ENCODE measurements at places on chromosomes 1 and 21.
A peak's percentile ranks its signal among the peaks of the same experiment; 100 is the strongest.

GRCh38 chr1:84192681-84193080 is 48.6 kb downstream of the PRKACB start:
- H3K36me3 ChIP-seq = peaks cover 30% of the 10 kb centered on the region
- H3K27ac ChIP-seq = no peak overlapping the region
- H3K4me1 ChIP-seq = no peaks in the 10 kb centered on the region

DNA sequence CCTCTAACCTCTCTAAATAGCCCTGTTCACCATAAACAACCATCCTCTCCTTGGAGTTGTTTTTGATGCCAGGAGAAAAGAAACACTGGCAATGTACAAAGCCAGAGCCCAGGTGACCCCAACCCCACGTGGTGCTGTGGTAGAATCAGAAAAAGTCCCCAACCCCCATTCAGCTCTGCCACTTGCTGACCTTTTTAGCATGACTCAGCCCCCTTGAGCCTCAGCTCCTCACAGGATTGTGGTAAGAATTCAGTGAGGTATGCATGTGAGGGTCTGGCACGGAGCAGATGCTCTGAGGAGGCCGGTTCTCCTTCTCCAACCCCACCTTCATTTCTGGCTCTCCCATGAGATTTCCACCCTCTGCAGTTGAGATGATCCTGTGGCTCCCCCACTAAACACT is 11.1 kb upstream of the CHI3L1 start:
- no peak overlapping the region for H3K4me3 ChIP-seq
- no peaks in the 10 kb centered on the region for H3K36me3 ChIP-seq
- H3K27ac ChIP-seq = no peak overlapping the region
- no peak for DNase-seq

DNA sequence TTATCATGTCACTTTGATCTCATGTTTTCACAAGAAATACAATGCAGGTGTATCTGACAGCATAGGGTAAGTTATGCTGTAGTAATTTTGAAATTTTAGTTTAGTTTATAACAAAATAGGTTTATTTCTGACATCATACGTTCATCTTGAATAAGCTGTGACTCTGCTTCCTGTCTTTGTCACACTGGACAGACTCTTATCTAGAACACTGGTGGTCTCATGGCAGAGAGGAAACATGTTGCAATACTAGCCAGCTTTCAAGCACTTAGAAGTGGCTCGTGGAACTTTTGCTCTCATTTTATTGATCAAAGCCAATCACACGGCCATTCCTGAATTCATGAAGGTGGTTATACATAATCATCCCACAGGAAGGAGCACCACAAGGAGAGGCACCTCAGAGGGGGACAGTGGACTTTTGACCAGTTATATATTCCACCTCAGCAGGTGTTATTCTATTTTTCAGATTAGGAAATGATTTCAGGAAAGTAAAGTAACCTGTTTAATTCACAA is 46.5 kb downstream of the CYP2J2 start:
- H3K36me3 ChIP-seq = no peaks in the 10 kb centered on the region
- no peak overlapping the region for H3K27ac ChIP-seq
- no peaks in the 10 kb centered on the region for H3K27me3 ChIP-seq
- DNase-seq = no peak

GRCh38 chr1:16352842-16353535 is 709 bp upstream of the FBXO42 start:
- no peaks in the 10 kb centered on the region for H3K36me3 ChIP-seq
- peak overlapping the region; percentile 90 for H3K27ac ChIP-seq
- peak overlapping the region; percentile 98 for H3K4me3 ChIP-seq
- H3K4me1 ChIP-seq = peaks cover 43% of the 10 kb centered on the region

- no peaks in the 10 kb centered on the region for H3K36me3 ChIP-seq
- H3K27ac ChIP-seq = no peak overlapping the region
- H3K4me3 ChIP-seq = no peak overlapping the region
- no peaks in the 10 kb centered on the region for H3K4me1 ChIP-seq
- no peaks in the 10 kb centered on the region for H3K27me3 ChIP-seq
Observed at GRCh38 chr1:178961331-178961730, 64.4 kb upstream of the FAM20B start.

GRCh38 chr1:181140398-181140797 is 51.9 kb downstream of the IER5 start:
- no peak overlapping the region for H3K4me3 ChIP-seq
- peak overlapping the region; percentile 75 for H3K27ac ChIP-seq
- H3K36me3 ChIP-seq = no peaks in the 10 kb centered on the region
- H3K27me3 ChIP-seq = no peaks in the 10 kb centered on the region

DNA sequence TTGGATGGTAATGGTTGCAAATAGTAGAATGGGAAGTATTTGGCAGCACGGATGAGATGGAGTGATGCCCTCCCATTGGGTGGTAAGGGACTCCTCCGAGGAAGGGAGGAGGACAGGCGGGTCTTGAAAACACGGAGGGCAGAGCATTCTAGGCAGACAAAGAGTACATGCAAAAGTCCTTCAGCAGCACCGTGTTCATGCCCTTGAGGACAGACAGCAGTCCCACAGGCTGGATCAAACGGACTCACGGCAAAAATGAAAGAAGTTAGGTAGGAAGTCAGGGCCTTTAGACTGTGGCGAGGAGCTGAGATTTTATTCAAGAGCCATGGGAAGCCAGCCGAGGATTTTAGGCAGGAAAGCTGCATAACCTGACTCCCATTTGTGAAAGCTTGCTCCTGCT is 253.9 kb downstream of the RHOU start:
- H3K27me3 ChIP-seq = no peaks in the 10 kb centered on the region
- no peak overlapping the region for H3K27ac ChIP-seq
- H3K4me1 ChIP-seq = peaks cover 50% of the 10 kb centered on the region
- no peak for DNase-seq

- no peaks in the 10 kb centered on the region for H3K27me3 ChIP-seq
- no peaks in the 10 kb centered on the region for H3K36me3 ChIP-seq
- H3K4me3 ChIP-seq = no peak overlapping the region
- no peaks in the 10 kb centered on the region for H3K4me1 ChIP-seq
Observed at GRCh38 chr1:25019337-25020172, 89.5 kb upstream of the RUNX3 start.

DNA sequence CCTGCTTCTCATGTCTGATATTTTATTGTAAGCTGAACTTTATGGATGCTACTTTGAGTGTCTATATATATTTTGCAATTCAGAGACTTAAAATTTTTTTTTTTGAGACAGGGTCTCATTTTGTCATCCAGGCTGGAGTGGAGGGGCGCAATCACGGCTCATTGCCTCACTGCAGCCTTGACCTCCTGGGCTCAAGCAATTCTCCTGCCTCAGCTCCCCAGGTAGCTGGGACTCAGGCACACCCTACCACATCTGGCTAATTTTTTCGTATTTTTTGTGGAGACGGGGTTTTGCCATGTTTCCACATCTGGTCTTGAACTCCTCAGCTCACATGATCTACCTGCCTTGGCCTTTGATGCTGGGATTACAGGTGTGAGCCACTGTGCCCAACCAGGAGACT is 8.4 kb downstream of the ZYG11A start:
- DNase-seq = no peak
- H3K27ac ChIP-seq = no peak overlapping the region
- no peaks in the 10 kb centered on the region for H3K4me1 ChIP-seq
- H3K36me3 ChIP-seq = no peaks in the 10 kb centered on the region
- H3K4me3 ChIP-seq = no peak overlapping the region

GRCh38 chr1:154419620-154420571 is 14.8 kb downstream of the IL6R start:
- peak overlapping the region; percentile 7 for H3K4me3 ChIP-seq
- H3K27me3 ChIP-seq = no peaks in the 10 kb centered on the region
- H3K27ac ChIP-seq = peak overlapping the region; percentile 91
- no peaks in the 10 kb centered on the region for H3K36me3 ChIP-seq
- H3K4me1 ChIP-seq = peaks cover 47% of the 10 kb centered on the region

DNA sequence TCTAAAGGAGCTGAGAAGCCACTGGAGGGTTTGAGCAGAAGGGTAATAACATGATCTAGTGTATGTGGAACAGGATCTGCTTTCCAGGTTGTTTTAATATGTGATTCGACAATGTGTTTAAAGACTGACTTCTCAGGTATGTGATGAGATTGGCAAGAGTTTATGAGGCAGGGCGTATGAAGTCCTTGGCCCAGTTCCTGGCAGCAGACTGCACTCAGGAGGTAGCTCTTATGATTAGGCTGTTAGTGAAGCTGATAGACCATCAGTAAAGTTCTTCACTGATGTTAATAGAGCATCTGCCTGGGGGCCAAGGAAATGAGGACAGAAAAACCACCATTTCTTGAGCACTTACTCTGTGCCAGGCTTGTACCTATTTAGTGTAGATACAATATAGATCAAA is 41.9 kb upstream of the SERBP1 start:
- DNase-seq = no peak
- no peaks in the 10 kb centered on the region for H3K36me3 ChIP-seq
- H3K27ac ChIP-seq = no peak overlapping the region

DNA sequence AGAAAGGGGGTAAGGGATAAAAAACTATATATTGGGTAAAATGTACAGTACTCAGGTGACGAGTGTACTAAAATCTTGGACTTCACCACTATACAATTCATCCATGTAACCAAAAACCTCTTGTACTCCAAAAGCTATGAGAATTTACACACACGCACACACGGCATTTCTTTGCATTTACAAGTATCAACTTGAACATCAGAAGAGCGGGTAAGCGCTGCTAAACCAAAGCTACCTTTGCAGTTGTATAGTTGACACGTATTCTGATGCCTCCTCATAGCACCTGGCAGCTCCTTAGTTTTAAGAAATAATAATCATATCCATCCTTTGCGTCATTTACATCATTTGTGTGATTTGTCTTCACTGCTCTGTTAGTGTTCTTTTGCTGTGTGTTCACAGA is 17.6 kb downstream of the CDC42BPA start:
- peaks cover 15% of the 10 kb centered on the region for H3K4me1 ChIP-seq
- no peaks in the 10 kb centered on the region for H3K36me3 ChIP-seq
- H3K4me3 ChIP-seq = no peak overlapping the region
- no peak overlapping the region for H3K27ac ChIP-seq
- no peaks in the 10 kb centered on the region for H3K27me3 ChIP-seq
- DNase-seq = no peak

DNA sequence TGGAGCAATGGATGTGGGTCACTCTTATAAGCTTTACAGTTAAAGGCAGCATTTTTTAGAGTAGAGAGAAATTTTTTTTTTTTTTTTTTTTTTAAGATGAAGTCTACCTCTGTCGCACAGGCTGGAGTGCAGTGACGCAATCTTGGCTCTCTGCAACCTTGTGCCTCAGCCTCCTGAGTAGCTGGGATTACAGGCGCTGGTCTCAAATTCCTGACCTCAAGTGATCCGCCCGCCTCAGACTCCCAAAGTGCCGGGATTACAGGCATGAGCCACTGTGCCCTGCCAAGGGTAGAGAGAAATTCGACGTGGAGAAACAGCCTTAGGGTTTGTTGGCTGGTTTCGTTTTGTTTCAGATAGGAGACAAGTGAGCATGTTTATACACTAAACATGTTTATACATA is 594.2 kb upstream of the ADAMTS5 start:
- no peak overlapping the region for H3K27ac ChIP-seq
- no peaks in the 10 kb centered on the region for H3K27me3 ChIP-seq
- H3K4me1 ChIP-seq = no peaks in the 10 kb centered on the region
- H3K36me3 ChIP-seq = no peaks in the 10 kb centered on the region
- DNase-seq = no peak
- no peak overlapping the region for H3K4me3 ChIP-seq

GRCh38 chr1:31161571-31161970 is 78.1 kb downstream of the NKAIN1 start:
- H3K27ac ChIP-seq = no peak overlapping the region
- H3K27me3 ChIP-seq = no peaks in the 10 kb centered on the region
- no peaks in the 10 kb centered on the region for H3K36me3 ChIP-seq
- H3K4me1 ChIP-seq = no peaks in the 10 kb centered on the region
- H3K4me3 ChIP-seq = no peak overlapping the region

DNA sequence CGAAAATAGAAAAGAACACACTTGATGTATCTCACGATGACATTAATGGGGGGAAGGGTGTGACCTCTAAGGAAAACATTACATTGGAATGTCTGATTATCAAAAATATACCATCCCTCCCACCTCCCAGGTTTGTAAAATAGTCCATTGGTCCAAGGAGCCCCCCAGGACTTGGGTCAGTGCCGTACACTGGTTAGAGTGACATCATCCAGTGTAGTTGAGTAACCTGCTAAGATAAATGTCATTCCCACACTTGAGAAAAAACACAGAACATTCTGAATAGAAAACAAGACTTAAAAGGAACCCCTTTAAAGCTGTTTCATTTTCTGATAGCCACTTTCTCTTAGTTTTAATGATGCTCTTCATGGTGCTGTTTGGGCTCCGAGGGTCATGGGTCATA is 15.2 kb downstream of the DDX20 start:
- H3K27me3 ChIP-seq = no peaks in the 10 kb centered on the region
- no peak overlapping the region for H3K27ac ChIP-seq
- H3K4me1 ChIP-seq = peaks cover 19% of the 10 kb centered on the region

DNA sequence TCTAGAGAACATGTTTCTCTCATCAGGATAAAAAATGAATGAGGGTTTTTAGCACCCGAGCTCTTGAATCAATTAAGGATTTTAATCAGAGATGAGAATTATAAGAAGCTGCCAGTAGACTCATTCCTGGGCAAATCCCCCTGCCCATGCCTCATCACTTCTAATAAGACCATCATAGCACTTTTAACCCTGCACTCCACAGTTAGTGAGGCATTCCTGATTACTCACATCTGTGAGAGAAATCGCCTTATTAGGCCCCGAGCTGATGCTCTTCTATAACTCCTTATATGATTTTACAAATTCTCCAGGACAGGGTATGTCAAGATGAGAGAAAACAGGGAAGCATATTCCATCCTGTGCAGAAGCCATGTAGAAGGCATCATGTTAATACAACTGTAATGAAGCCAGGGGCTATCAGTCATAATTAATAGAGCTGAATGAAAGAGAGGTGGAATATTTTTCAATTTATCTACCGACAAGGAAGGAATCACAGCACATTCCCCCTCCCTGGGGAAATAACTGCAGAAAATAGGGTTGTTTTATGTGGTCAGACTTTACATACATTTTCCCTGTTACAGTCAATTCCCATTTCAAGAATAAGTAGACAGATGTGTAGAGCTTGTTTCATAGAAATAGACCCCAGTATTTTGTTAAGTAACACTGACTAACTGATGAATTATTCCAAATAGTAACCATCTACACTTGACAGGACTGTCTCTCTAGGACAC is 272.7 kb downstream of the HHIPL2 start:
- no peaks in the 10 kb centered on the region for H3K4me1 ChIP-seq
- no peak overlapping the region for H3K27ac ChIP-seq
- no peaks in the 10 kb centered on the region for H3K36me3 ChIP-seq
- H3K4me3 ChIP-seq = no peak overlapping the region
- no peaks in the 10 kb centered on the region for H3K27me3 ChIP-seq
- DNase-seq = no peak

- H3K36me3 ChIP-seq = no peaks in the 10 kb centered on the region
- peaks cover 22% of the 10 kb centered on the region for H3K4me1 ChIP-seq
- DNase-seq = peak; percentile 67
- peak overlapping the region; percentile 20 for H3K27ac ChIP-seq
- no peaks in the 10 kb centered on the region for H3K27me3 ChIP-seq
Observed at GRCh38 chr1:182786223-182786994, 3.2 kb upstream of the NPL start.
